Stomach (tissue), 19 donors: ENCODE measurements at places on chromosomes 12 and 14. TPM values are rescaled to one million over a fixed set of nuclear protein-coding genes. Genes with fewer than 3 reads are reported as not detected.

Gene RNU4-1
- total RNA-seq = under 0.01 TPM

DNA sequence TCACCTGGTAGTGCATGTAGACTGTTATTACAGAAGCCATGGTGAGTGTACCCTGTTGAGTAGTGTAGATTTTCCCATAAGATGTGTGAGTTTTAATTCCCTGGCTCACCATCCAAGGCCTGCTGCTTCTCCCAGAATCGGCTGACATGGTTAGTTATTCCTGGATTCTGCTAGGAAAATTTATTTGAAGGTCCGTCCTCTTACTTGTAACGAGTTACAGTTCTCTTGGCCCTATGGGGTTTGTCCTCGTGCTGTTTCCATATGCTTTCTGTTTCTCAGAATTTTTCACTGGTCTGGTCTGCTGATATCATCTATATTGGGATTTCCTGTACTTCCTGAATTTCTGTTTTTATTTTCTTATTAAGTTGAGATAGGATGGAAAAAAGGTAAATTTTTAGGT is 423.3 kb upstream of the RGS6 start:
- no peaks in the 10 kb centered on the region for H3K27me3 ChIP-seq
- DNase-seq = no peak
- H3K4me1 ChIP-seq = no peaks in the 10 kb centered on the region
- no peak overlapping the region for H3K27ac ChIP-seq
- H3K4me3 ChIP-seq = no peak overlapping the region
- peaks cover 13% of the 10 kb centered on the region for H3K36me3 ChIP-seq

Gene OTX2
- not detected for total RNA-seq

- no peak for DNase-seq
- peaks cover 47% of the 10 kb centered on the region for H3K4me1 ChIP-seq
- H3K27me3 ChIP-seq = no peaks in the 10 kb centered on the region
- H3K36me3 ChIP-seq = peaks cover 2% of the 10 kb centered on the region
- peak overlapping the region; percentile 76 for H3K4me3 ChIP-seq
Measured at GRCh38 chr14:21267886-21268616, 1.2 kb downstream of the HNRNPC start.

DNA sequence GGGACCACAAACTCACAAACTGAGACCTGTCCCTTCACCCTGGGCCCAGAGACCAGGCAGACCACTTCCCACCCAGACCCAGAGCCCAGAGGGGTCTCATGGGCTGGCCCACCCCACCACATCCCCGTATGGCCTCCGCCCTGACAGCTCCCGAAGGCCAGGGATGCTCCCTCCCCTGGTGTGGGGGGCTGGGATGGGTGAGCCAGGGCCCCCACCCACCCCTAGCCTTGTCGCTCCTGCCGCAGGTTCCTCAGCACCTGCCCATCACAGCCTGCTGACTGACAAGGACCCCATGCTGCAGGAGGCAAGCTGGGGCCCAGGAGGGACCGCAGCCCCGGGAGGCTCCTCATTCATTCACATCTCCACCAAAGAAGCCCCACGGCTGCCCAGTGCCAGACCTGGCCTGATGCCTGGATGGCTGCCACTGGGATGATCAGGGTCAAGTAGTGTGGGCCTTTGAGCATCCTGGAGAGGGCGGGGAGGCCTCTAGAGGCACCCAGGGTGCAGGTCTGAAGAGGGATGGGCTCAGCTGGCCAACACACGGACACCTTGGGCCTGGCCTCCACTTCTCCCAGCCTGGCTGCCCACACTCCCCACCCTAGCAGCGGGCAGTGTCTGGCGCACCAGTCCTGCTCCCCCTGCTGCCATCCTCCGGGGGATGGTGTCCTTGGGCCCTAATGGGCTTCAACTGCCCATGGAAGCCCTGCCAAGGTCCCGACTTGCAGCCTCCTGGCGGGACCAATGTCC is 24.7 kb upstream of the GPR132 start:
- H3K27me3 ChIP-seq = peaks cover 12% of the 10 kb centered on the region
- no peak for DNase-seq
- H3K4me3 ChIP-seq = no peak overlapping the region
- H3K36me3 ChIP-seq = no peaks in the 10 kb centered on the region
- H3K27ac ChIP-seq = peak overlapping the region; percentile 95
- peaks cover 62% of the 10 kb centered on the region for H3K4me1 ChIP-seq

- H3K36me3 ChIP-seq = peaks cover 3% of the 10 kb centered on the region
- peaks cover 6% of the 10 kb centered on the region for H3K4me1 ChIP-seq
- DNase-seq = no peak
- H3K27me3 ChIP-seq = no peaks in the 10 kb centered on the region
- no peak overlapping the region for H3K4me3 ChIP-seq
Measured at GRCh38 chr12:50555471-50555885, 50.7 kb downstream of the DIP2B start.

Gene ASIC1
- 3.5 TPM for total RNA-seq

DNA sequence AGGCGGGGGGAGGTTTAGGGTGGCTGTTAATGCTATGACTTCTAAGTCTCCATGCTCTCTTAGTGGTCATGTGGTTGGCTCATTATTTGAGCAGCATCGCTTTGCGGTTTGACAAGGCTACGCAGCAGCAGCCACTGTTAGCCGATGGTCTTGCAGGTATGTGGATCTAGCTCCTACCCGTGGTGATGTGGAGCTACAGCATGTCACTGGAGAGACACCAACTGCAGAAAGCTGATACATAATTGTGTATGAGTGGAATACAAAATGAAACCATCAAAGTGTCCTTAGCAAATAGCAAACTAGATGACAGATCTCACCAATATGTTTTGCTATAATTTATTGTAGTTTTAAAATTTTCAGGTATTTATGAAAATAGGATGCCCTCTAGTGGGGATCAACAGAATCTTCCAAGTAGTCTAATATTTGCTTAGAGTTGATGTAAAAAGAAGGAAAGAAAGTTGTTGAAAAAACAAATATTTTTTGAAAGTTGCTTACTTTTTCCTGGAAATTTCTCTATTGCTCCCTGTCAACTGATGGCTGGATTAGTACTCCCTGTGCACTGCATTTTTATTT is 94.9 kb downstream of the NAV3 start:
- H3K27me3 ChIP-seq = no peaks in the 10 kb centered on the region
- no peaks in the 10 kb centered on the region for H3K36me3 ChIP-seq
- no peak overlapping the region for H3K27ac ChIP-seq
- peak; percentile 93 for DNase-seq
- no peak overlapping the region for H3K4me3 ChIP-seq

DNA sequence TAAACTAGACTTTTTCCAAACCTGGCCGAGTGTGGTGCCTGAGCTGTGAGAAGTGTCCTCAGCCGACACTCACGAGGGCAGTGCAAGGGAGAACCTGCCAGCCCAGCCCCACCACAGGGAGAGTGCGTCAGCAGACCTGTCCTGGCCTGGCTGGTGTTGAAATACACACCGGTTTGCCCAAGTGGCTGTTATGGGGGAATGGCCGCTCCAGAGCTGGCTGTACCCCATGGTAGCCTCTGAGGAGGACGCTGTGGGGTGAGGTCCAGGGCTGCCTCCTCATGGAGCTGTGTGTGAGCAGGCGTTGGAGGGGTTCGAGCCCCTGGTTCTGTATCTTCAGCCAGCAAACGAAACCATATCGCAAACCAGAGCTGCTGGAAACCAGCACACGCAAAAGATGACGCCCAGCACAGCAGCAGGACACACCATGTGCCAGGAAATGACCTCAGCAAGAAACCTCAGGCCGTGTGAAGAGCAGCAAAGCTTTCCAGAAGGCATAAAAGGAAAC is 9.4 kb downstream of the ANKRD9 start:
- H3K4me1 ChIP-seq = no peaks in the 10 kb centered on the region
- no peak overlapping the region for H3K4me3 ChIP-seq
- peaks cover 36% of the 10 kb centered on the region for H3K36me3 ChIP-seq
- H3K27me3 ChIP-seq = no peaks in the 10 kb centered on the region
- H3K27ac ChIP-seq = peak overlapping the region; percentile 62

DNA sequence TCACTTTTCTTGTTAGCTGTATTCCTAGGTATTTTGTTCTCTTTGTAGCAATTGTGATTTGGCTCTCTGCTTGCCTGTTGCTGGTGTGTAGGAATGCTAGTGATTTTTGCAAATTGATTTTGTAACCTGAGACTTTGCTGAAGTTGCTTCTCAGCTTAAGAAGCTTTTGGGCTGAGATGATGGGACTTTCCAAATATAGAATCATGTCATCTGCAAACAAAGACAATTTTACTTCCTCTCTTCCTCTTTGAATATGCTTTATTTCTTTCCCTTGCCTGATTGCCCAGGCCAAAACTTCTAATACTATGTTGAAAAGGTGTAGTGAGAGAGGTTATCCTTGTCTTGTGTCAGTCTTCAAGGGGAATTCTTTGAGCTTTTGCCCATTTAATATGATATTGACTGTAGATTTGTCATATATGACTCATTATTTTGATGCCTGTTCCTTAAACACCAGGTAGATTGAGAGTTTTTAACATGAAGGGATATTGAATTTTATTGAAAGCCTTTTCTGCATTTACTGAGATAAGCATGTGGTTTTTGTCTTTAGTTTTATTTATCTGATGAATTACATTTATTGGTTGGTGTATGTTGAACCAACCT is 26.7 kb downstream of the CLECL1 start:
- no peak for DNase-seq
- H3K27me3 ChIP-seq = no peaks in the 10 kb centered on the region
- H3K4me3 ChIP-seq = no peak overlapping the region

- H3K27me3 ChIP-seq = no peaks in the 10 kb centered on the region
- peaks cover 53% of the 10 kb centered on the region for H3K4me1 ChIP-seq
- H3K36me3 ChIP-seq = no peaks in the 10 kb centered on the region
- peak overlapping the region; percentile 96 for H3K27ac ChIP-seq
Measured at GRCh38 chr12:6276956-6277620, 33.4 kb upstream of the PLEKHG6 start.

Gene MFAP5
- 33.9 TPM for total RNA-seq

GRCh38 chr12:64895526-64895925 is 71.1 kb downstream of the TBC1D30 start:
- no peaks in the 10 kb centered on the region for H3K27me3 ChIP-seq
- no peak for DNase-seq
- no peaks in the 10 kb centered on the region for H3K4me1 ChIP-seq
- no peaks in the 10 kb centered on the region for H3K36me3 ChIP-seq
- H3K4me3 ChIP-seq = no peak overlapping the region
- H3K27ac ChIP-seq = no peak overlapping the region

DNA sequence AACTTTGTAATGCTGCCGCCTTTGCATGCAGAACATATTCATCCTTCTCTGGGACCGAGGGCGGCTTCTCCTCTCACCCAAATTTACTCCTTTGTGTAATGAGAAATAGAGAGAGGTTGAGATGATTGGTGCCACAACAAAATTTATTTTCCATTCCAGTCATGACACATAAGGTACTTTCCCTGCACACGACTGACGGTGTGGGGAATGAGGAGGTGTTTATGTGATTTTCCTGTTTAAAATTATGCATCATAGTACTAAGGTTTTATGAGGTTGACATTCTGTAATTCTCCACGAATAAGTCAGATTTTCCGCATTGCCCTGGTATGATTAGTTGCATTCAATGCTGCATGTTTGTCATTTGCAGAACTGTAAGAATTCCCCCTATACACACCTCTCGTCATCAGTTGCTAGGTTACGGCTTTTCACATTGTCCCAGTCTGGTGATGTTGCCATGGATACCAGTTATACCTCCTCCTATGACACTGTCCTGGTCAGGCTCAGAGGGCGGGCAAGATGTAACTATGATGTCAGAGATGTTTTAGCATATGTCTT is 23.1 kb downstream of the BICDL1 start:
- H3K27me3 ChIP-seq = no peaks in the 10 kb centered on the region
- DNase-seq = no peak
- H3K27ac ChIP-seq = no peak overlapping the region
- H3K4me3 ChIP-seq = no peak overlapping the region

DNA sequence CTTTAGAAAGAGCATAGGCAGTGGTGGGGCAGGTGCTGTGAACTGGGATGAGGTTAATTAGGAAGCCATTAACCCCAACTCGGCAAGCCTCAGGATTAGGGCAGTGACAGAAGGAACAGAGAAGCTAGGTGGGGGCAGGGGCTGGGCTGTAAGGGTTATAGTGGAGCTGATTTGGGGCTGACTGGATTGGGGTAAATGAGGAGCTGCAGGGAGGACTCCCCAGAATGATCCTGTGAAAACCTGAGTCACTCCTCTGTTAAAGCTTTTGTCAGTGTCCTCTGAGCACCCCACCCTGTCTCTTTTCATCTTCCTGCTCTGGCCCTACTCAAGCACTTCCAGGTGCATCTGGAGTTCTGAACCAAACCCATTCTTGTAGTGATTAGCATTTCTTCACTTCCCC is 4.4 kb downstream of the KLC1 start:
- no peak for DNase-seq
- H3K4me3 ChIP-seq = no peak overlapping the region
- H3K4me1 ChIP-seq = peaks cover 45% of the 10 kb centered on the region
- peaks cover 39% of the 10 kb centered on the region for H3K36me3 ChIP-seq
- H3K27me3 ChIP-seq = no peaks in the 10 kb centered on the region

- no peaks in the 10 kb centered on the region for H3K4me1 ChIP-seq
- no peak for DNase-seq
- H3K4me3 ChIP-seq = no peak overlapping the region
- H3K27ac ChIP-seq = no peak overlapping the region
Measured at GRCh38 chr12:69459477-69459876, 10.7 kb upstream of the FRS2 start.

DNA sequence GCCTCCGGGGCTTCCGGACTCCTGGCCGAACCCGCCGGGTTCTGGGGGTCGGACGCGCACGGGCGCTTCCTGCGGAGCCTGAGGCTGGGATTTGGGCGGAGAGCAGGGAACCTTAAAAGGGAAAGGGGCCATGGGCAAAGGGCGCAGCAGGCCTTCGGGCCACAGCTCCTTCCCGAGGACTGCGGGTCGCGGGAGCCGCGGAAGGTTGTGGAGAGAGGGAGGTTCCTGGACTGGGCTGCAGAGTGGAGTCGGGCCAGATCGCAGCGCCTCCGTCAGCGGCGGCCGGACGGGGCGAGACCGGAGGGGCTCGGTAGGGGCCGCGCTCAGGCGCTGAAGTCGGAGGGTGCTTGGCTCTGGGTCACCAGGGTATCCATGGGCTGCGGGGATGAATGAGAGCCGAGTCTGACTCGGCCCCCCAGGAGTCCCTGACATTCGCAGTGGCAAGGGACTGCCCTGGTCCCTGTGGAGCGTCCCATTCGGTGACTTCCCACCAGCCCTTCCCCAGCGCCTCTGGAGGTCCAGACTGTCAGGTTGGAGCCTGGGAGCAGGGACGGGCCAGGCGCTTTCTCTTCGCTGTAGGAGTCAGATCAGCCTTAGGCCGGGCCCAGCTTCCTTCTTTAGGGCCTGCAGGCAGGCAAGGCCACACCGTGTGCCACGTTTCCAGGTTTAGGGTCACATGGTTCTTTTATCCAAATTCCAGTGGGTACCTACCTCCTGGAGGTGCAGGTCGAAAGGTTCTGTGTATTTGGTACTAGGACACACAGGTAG is 938 bp upstream of the SLC25A29 start:
- H3K4me1 ChIP-seq = peaks cover 66% of the 10 kb centered on the region
- H3K27ac ChIP-seq = peak overlapping the region; percentile 86
- H3K4me3 ChIP-seq = peak overlapping the region; percentile 84
- no peaks in the 10 kb centered on the region for H3K36me3 ChIP-seq
- no peaks in the 10 kb centered on the region for H3K27me3 ChIP-seq

DNA sequence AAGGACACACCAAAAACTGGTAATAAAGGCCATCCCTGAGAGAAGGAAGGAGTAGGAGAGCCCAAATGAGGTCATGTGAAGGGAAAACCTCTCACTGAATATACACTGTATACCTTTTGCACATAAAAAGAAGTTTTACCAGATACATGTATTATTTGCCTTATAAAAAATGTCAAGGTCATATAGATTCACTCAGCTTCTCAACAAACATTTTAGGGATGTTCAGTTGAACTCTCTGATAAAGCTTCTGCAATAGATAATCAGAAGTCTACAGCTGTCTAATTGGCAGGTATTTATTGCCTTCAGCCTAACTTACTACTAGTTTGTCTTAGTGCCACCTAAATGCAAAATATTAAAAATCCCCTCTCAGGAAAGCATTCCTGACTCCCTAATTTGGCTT is 8.7 kb downstream of the SLC11A2 start:
- no peak for DNase-seq
- H3K4me1 ChIP-seq = peaks cover 31% of the 10 kb centered on the region
- H3K27me3 ChIP-seq = no peaks in the 10 kb centered on the region
- no peak overlapping the region for H3K4me3 ChIP-seq
- H3K27ac ChIP-seq = no peak overlapping the region
